ENCODE measurements at places on chromosomes 6 and 20.

- no peak for DNase-seq
Observed at GRCh38 chr6:119626884-119627619, 277.5 kb upstream of the MAN1A1 start.

GRCh38 chr20:13412806-13413445 is 191.9 kb downstream of the ISM1 start:
- DNase-seq, result no peak

DNA sequence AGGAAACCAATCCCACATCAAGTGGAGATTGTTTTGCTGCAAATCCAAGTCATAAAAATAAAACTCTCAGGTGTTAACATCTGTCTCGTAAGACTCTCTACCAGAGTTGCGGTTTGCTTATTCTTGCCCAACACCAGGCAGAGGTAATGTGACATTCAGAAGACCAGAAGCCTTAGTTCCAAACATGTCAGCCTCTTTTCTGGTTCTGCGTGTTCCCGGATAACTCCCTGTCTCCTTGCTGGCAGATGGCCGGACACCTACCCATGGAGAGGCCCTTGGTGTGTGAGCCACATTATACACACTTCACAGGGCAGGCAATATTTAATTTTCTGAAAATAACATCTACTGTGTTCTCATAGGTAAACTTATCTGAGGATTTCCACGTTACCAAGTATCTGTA is 73.4 kb downstream of the GMPR start:
- no peak for DNase-seq

DNA sequence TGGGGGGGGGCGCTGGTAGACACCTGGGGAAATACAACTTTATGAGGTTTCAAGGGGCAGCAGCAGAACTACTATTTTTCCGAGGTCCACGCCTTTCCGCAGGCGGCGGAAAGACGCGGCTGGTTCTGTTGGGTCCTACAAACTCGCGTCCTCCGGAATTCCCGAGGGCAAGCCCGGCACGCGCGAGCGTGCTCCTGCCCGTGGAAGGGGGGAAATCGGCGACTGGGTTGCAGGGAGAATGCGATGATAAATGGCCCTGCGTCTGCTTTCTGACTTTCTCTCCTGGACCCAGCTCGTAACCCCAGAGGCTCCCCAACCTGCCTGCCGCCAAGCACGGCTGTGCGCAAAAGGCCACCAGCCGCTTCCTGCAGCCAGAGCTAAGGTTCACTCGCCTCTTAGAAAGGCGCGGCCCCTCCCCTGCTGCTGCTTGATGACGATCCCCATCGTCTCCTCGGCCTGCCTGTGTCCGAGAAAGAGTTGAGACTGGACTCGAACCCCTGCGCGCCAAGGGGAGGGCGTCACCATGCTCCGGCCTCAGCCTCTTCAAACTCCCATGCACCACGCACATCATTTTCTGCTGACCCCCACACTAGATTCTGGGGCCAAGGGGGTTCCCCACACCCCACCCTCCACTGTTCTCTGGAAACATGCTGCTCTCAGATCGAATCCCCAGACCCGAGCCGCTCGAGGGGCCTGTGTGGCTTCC is 6.7 kb downstream of the FOXA2 start:
- no peak for DNase-seq

GRCh38 chr6:155974811-155975323 is 519.2 kb upstream of the NOX3 start:
- DNase-seq, result peak; percentile 37

DNA sequence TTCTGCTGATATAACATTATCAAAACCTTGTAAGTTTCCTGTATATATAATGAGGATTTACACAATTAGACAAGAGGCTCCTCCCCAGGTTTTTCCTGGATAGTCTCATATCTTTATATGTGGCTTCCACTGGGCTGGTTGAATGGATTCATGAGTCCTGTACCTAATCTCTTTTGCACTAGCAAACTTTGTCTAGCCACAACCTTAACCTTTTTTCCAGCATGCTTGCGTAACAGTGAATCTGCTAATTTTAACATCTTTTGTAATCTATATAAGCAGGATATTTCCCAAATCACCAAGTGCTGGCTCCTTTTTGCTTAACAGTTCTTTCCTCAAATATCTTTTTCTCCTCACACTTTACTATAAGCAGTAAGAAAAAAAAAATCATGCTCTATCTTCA is 153.6 kb downstream of the COL21A1 start:
- DNase-seq, result no peak

DNA sequence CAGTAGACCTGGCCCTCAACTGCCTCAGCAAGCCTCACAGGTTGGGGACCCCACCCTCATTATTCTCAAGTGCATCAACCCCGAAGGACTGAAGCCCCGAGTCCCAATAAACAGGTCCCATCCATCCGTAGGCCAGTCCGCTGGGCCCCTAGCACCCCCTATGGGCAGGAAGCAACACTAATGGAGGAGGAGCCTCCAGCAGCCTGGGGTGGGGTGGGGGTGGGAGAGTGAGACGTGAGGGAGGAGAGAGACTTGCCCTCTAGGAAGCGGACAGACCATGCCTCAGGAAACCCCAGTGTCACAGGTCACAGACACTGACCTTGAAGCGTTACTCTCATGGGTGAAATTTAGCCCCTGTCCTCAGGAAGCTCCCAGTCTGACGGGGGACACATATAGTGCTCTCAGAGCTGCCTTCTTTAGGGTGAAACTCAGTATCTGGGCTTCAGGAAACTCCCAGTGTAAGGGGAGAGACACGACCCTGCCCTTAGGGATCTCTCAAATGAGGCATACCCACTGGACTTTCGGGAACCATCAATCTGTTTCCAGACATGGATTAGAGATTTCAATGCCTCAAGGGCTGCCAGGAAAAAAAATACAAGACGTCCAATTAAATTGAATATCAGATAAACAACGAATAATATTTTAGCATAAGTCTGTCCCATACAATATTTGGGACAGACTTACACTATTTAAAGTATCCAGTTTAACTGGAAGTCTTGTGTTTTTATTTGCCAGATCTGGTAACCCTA is 125.8 kb downstream of the MRPL14 start:
- no peak for DNase-seq

GRCh38 chr6:157527471-157527907 is 146.5 kb downstream of the ZDHHC14 start:
- no peak for DNase-seq

- no peak for DNase-seq
Observed at GRCh38 chr6:147821295-147821897, 312.9 kb downstream of the SAMD5 start.

- DNase-seq, result no peak
Observed at GRCh38 chr6:112920994-112921393, 573.9 kb downstream of the RFPL4B start.

DNA sequence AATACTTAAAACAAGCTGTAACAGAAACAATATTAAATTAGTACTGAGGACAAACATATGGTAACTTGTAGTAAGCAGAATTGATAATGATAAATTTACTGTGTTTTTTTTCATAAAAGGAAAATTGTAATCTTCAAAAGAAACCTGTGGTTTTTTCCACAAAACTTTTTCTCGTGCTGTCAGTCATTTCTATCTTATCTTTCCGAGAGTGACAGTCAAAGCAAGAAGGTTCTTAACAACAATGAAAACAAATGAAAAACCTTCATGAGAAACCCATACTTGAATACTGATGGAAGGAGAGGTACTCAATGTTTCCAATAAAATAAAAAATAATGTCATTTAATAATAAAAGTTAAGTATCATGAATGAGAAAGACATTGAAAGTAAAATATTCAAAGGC is 174.0 kb downstream of the TBC1D32 start:
- no peak for DNase-seq

GRCh38 chr6:129733290-129733689 is 23.3 kb upstream of the ARHGAP18 start:
- DNase-seq, result no peak

- DNase-seq, result no peak
Observed at GRCh38 chr6:97288188-97288587, 5.2 kb upstream of the MMS22L start.

GRCh38 chr20:2804852-2805688 is 4.6 kb upstream of the CPXM1 start:
- no peak for DNase-seq

DNA sequence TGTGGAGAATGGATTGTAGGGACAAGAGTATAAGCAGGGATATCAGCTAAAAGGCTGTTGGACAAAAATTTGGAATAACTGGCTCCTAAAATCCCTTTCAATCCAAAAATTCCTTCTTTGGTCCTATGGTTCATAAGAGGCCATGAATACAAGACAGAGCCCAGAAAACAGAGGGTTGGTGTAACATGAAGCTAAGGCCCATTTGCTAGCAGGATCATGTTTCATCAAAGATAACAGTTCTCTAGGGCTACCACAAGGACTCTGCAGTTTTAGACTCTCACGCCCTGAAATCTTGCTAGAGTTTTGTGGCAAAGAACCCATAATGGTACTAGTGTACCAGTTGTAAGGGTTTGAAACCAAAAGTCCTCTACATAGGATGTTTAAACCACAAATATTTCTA is 327.8 kb upstream of the TBX18 start:
- no peak for DNase-seq

DNA sequence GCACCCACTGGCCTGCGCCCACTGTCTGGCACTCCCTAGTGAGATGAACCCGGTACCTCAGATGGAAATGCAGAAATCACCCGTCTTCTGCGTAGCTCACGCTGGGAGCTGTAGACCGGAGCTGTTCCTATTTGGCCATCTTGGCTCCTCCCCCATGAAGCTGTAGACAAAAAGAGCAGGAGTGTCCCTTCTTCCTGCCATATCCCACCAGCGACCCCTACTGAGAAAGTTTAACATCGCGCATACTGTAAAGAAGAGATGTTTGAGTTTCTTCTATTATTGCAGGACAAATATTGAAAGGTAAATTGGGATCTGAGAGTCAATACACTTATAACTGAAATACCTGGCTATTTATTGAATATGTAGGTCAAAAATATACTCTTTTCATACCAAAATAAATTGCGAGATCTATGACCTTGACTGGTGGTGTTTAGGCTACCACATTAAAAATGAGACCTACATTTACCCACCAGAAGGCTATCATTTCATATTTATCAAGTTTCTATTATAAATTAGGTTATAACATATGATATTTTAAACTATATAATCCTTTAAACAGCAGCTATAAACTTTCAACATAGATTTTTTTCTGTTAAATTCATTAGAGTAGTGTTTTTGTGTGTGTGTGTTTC is 586.3 kb downstream of the HTR1B start:
- peak; percentile 16 for DNase-seq

GRCh38 chr6:12417191-12417590 is 127.0 kb downstream of the EDN1 start:
- no peak for DNase-seq

- no peak for DNase-seq
Observed at GRCh38 chr6:122969999-122970533, 26.0 kb upstream of the CLVS2 start.

GRCh38 chr6:36566418-36566905 is 19.2 kb upstream of the STK38 start:
- DNase-seq, result no peak

DNA sequence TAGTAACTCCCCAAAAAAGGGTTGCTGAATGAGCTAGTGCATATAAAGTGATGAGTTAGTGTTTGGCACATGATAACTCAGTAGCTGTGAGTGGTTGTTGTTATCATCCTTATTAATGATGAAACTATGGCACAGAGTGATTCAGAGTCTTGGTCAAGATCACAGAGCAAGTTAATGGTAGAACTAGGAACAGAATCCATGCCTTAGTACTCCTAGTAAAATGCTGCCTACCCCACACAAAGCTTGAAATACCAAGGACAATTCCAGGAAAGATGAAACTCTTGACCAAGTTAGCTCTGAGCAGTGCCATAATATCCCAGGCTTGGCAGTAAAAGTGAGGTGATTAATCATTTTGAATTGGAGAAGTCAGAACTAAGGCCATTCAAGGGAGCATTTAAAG is 109.1 kb upstream of the ENPP5 start:
- DNase-seq, result no peak

GRCh38 chr20:32898729-32899128 is 40.0 kb downstream of the EFCAB8 start:
- no peak for DNase-seq

DNA sequence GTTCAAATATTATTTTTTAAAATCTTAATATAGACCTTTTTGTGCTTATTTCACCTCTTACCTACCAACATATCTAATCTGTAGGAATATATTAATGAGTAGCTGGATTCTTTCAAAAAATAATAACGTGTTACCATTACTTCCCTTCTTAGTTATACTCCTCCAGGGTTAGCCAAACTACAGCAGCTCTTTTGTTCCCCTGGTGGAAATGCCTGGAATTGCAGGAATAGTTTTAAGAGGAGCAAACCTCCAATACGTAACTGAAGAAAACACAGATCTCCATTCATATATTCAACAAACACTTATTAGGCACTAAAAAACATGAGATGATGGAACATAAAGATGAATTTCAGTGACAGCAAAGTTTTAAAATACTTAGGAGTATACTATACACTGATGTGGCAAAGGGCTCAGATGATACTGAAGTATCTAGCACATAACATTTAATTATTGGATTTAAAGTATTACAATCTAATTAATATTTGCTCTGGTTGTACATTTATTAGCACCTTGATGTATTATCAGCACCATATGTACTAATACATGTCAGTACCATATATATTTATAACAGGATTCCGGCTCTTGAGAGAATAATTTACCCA is 78.3 kb downstream of the TBX18 start:
- no peak for DNase-seq

GRCh38 chr6:150134280-150134920 is 8.4 kb upstream of the PPP1R14C start:
- DNase-seq, result no peak

GRCh38 chr20:13174402-13174801 is 46.7 kb upstream of the ISM1 start:
- no peak for DNase-seq

GRCh38 chr6:108531332-108531731 is 29.4 kb upstream of the FOXO3 start:
- no peak for DNase-seq

GRCh38 chr6:6225885-6226529 is 94.5 kb downstream of the F13A1 start:
- no peak for DNase-seq

GRCh38 chr6:6752129-6752528 is 163.6 kb downstream of the LY86 start:
- no peak for DNase-seq

GRCh38 chr6:1407499-1407990 is 18.2 kb downstream of the FOXF2 start:
- no peak for DNase-seq

GRCh38 chr6:125944434-125944816 is 12.1 kb upstream of the HINT3 start:
- DNase-seq, result peak; percentile 18

- DNase-seq, result no peak
Observed at GRCh38 chr6:124560873-124561567, 401.2 kb upstream of the RNF217 start.

DNA sequence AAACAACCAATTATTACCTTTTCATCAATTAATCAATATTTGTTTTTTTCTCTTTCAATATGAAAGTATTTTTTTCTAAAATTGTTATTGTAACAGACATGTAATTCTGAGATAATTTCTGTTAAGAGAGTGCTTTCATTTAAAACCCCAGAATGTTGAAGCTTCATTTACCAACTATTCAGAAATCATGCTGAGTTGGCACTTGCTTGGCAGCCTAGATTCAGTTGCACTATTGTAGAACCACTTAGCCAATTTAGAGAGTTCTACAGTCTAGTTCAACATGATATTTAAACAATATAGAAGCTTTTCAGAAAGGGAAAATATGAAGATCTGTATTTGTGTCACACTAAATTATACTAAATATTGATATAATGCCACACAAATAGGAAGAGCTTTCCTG is 56.1 kb upstream of the NKAIN2 start:
- DNase-seq, result no peak

- DNase-seq, result no peak
Observed at GRCh38 chr6:150083839-150084238, 14.9 kb upstream of the ULBP3 start.

- no peak for DNase-seq
Observed at GRCh38 chr6:14635934-14636591, 518.5 kb downstream of the CD83 start.

GRCh38 chr6:48290595-48290994 is 179.6 kb upstream of the PTCHD4 start:
- no peak for DNase-seq

Measured in right renal pelvis (tissue), 4 donors.